ENCODE measurements at places on chromosomes 4 and X.

DNA sequence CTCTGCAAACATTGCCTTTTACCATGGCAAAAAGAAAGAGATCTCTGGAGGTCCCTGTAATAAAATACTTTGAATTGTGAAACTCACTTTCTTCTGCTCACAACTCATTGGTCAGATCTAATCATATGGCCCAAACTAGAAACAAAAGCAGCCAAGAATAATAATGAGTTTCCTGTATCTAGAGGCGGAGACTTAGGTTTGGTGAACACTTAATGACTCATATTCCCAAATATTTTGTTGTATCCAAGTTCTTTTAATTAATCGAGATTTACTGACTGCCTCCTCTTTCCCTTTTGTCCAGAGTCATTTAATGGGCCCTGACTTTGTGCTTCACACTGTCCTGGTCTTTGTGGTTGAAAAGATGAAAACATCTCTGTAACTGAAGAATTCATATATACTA lies 190.6 kb downstream of the CCSER1 start:
- no peak for DNase-seq

- no peak for DNase-seq
Observed at GRCh38 chrX:17735406-17735805, 1.9 kb upstream of the SCML1 start.

DNA sequence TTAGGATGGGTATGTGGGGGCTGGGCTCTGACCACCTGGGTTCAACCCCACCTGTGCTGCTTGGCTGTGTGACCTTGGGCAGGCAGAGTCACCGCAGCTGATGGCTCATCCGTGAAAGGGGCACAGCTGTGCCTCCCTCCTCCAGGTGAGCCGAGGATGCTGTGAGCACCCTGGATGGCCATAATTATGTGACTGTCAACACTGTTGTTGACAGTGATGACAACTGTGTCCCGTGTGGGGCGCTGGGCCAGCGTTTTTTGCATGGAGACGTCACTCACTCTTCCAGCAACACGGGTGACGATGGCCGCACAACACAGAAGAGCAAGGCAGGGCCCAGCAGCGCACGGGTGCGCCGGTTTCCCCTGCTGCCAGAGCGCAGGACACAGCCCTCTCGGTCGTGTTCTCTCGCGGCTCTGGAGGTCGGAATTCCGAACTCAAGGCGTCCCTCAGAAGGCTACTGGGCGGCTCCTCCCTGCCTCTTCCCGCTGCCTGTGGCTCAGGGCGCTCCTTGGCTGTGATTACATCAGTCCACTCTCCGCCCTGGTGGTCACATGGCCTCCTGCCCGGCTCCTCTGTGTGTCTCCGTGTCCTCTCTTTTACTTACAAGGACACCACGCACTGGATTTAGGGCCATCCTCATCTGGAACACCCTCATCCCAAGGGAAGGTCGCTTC lies 1.3 kb downstream of the SH3TC1 start:
- DNase-seq = no peak

DNA sequence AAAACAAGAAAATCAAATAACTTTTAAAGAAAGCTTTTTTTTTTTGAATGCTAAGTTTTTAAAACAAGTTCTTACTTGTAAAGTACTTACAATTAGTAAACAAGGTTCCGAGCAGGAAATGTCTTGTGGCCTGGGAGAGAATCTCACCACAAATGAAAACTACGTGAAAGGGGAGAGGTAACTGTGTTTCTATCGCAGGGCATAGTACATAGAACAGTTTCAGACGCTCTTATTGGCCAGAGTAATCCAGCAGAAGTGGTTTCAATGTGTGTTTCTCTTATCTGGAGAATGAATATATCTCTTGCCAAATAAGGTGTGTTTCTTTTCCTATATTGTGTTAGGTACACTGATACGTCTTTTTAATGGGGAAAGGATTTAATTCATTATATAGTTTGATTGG lies at the start of gene PLAC8:
Gene PLAC8, minus strand, starts transcription at position 154 of the 400 bp plus-strand sequence. CDS start 6,808 bp downstream, outside the sequence.
- no peak for DNase-seq

All from cerebellar nuclear complex (tissue), 1 donor.